ENCODE measurements at places on chromosomes 3 and 15.

- no peak for DNase-seq
These were observed 81.3 kb downstream of the STAC start for GRCh38 chr3:36461597-36461996.

GRCh38 chr15:35107122-35107521 is 22.0 kb upstream of the NANOGP8 start:
- DNase-seq, result no peak

DNA sequence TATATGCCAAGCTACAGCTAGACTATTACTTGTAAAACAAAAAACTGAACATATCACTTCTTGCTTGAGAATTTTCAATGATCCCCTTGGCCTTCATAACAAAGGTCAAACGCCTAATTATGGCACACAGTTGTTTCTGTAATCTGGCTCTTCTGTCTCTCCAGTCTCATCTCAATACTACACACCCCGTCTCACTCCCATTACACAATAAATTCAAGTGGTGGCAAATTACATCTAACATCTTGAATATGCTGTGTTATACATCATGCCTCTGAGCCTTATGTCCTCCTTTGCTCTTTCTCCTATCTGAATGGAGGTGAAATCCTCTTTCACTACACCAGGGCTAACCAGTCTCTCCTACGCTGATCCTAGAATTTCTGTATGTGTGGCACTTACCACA is 140.4 kb downstream of the TBL1XR1 start:
- no peak for DNase-seq

- DNase-seq, result no peak
These were observed 25.8 kb downstream of the CYFIP1 start for GRCh38 chr15:22954326-22954725.

GRCh38 chr3:40494698-40495097 is 11.1 kb upstream of the ZNF620 start:
- no peak for DNase-seq

GRCh38 chr3:36840453-36840921 is 76.1 kb upstream of the DCLK3 start:
- DNase-seq, result no peak

- DNase-seq, result no peak
These were observed 109.9 kb downstream of the RPLP1 start for GRCh38 chr15:69562564-69562963.

DNA sequence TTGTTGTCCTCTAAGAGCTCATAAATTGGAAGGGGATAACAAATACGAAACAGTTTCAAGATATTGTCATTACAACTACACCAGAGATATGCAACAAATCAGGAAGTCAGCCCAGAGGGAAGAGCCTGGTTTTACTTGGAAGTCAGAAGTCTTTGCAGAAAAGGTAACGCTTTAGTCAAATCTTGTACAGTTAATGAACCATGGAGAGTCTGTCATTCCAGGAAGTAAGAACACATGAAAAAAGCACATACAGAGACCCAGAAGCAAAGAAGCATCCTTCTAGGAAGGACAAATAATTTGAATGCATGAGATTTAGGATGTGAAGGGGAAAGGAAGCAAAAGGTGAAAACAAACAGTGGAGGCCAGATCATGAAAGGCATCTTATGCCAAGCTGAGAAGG is 19.6 kb downstream of the DYNC1LI1 start:
- no peak for DNase-seq

DNA sequence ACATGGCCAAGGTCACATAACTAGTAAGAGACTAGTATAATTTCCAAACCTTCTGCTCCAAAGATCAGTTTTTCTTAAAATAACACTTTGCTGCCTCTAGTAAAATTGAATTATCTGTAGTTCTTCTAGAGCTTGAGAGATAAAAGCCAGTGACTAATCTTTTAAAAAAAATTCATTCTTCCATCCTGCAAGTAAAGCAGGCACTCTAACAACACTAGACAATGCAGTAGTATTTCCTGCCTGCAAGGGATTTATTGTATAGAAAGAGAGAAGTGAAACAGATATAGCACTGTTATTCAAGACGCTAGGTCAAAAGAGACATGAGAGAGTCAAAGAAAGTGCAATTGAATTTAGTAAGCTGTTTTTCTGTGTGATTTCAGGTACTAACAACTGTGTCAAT is 159.5 kb upstream of the TBC1D5 start:
- DNase-seq, result no peak

GRCh38 chr3:125202197-125202596 is 10.4 kb downstream of the SLC12A8 start:
- DNase-seq, result no peak

DNA sequence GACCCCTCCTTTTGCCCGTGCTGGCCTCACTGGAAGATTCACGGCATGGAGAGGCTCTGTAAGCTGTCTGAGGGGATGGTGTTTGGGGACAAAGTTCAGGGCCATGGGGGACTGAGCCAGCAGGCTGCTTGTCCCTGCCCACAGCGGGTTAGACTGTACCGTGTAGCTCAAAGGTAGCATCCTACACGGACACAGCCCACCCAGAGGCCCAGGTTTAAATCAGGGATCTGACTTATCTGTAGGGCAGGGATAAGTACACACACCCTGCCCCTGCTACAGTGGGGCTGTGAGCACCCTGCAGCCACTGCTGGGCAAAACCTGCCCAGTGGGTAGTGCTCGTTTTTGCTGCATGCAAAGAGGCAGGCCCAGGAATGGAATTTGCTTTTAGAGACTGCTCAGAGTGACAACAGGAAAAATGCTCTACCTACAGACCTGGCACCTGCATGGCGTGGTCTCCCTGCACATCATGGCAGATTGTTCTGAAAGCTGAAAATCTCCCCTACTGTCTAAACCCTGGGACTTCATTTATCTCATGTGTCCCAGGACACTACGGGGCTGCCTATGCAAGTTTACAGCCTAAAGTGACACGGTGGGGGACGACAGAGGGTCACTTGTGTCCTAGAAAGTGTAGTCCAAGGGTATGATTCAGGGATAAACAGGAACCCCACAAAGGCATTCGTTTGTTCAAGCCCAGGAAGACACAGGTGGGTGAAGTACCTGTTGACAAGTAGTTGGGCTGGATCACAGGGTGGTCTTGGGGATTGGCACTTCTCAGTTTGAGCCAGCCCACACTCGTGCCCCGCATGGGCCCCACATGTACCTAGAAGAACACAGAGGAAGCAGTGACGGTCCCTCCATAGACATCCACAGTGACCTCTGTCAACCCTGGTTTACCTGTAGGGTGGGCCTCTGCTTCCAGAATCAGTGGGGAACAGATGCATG is 27.7 kb downstream of the CHDH start:
- no peak for DNase-seq

DNA sequence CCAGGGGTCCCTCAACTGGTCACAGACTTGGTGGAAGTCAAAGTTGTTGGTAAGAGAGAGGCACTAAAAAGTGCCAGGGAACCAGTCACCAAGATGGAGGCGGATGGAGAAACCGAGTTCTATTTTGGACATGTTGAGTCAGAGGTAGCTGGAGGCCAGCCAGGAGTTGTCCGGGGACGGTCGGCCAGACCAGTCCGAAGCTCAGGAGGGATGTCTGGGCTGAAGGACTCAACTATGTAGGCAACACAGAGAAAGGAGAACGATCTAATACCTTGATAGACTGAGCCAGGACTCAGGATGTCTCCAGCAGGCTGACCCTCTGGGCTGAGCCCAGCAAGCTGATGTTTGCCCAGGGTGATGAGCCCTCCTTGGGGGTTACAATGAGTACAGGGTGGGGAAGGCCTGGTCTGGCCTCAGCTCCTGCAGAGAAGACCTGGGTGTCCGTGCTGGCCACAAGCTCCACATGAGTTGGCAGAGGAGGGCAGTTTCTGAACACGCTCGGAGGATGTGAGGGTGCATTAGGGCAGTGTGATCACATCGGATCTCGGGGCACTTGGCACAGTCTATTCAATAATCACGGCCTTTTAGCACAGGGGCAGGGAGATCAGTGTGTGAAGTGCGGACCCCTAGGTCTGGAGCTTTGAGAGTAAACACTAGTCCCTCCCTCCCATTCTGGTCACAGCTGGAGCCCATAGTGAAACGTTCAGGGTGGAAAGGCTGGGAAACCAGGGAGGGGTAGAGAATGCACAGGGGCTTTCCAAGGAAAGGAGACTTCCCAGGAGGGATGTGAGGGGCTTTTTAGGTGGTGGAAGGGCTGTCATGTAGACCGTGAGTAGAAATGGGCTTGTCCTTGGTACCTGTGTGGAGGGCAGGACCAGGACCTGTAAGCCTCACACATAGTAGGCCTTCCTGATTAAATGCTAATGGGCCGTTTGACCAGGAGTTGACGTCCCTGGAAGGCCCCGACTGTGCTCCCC is 111.9 kb downstream of the ETFA start:
- no peak for DNase-seq
